ENCODE measurements at places on chromosomes 16 and 17.

DNA sequence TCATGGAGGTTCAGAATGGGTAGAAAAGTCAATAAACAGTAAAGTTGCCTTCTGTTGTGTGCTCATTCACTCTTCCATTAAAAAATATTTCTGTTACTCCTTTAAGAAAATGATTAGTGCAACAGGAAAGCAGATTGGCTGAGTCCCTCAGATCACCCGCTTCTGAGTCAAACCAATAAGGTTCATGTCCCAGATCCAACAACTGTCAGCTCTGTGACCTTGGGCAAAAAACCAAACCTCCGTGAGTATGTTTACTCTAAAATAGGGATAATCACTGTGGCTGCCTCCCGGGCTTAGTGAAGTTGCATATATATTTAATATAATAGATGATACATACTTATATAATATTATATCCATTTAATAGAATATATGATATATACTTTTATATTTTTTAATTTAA lies 698.5 kb upstream of the RBFOX1 start:
- no peak for DNase-seq

GRCh38 chr16:76176616-76177015 lies 100.6 kb upstream of the CNTNAP4 start:
- no peak for DNase-seq

DNA sequence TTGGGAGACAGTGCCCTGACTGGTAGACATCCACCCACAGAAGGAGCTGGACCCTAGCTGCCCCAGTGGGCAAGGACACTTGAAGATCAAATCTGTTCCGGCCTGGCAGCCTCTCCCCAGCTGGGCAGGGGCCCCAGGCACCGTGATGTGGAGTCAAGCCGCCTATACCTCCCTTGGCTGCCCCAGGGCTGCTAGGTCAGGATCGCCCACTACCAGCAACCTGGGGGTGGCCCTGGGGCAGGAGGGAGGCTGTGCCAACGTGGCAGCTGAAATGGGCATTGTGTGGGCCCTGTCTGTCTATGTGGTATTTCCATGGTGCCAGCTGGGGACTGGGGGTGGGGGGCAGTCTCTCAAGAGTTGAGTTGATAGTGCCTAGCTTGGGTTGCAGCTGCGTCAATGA lies 941 bp downstream of the PDK2 start:
- no peak for DNase-seq

- no peak for DNase-seq
Observed at GRCh38 chr17:81713556-81714411, 1.7 kb downstream of the SLC25A10 start.

DNA sequence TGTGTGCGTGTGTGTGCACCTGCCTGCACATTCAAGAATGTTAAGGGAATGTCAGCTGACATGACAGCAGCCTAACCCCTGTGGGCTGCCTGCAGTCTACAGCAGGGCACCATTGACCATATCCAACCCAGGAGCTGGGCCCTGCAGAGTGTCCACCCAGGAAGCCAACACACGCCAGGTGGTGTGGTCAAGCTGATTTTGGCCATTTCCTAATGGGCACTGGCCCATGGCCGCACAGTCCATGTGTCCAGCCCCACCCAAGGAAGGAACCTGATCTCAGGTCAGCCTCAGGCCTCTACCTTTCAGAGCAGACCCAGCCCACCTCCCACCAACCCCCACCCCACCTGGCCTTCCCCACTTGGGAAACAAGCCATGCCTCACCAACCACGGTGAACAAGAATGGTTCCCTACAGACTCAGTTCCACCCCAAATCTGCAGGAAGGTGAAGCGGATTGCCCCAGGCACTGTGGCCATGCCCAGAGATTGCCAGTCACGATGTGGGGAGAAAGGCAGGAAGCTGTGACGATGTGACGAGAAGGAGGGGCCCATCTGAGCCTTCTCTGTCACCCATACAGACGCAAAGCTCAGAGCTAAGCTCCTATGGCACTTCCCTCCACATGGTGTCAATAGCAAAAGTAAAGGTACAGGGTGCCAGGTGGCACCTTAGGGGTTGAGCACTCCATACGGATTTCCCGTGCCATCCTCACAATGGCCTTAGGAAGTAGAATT lies 77.5 kb downstream of the ZNF423 start:
- no peak for DNase-seq

GRCh38 chr17:78000341-78000740 lies 41.8 kb downstream of the TNRC6C start:
- DNase-seq, result no peak

DNA sequence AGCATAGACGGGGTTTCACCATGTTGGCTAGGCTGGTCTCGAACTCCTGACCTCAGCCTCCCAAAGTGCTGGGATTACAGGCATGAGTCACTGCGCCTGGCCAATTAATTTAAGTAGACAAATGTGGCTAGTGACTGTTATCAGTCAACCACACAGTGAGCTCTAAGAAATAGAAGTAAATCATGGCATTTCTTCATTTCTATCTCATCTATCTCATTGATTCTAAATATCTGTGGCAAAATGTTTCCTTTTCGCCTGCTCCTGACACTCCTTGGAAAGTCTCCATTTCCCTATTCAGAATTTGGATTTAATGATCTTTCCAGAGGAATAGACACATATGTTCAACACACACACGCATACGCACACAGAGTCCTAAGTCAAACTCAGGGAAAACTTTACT lies 81.3 kb downstream of the HIC1 start:
- DNase-seq, result peak; percentile 18

Data from activated CD4-positive, alpha-beta memory T cell treated with anti-CD3 and anti-CD28 coated beads for 36 hours (primary cell).